ENCODE measurements at places on chromosomes 6 and 20. TPM values are rescaled to one million over a fixed set of nuclear protein-coding genes. Genes with fewer than 3 reads are reported as not detected.

DNA sequence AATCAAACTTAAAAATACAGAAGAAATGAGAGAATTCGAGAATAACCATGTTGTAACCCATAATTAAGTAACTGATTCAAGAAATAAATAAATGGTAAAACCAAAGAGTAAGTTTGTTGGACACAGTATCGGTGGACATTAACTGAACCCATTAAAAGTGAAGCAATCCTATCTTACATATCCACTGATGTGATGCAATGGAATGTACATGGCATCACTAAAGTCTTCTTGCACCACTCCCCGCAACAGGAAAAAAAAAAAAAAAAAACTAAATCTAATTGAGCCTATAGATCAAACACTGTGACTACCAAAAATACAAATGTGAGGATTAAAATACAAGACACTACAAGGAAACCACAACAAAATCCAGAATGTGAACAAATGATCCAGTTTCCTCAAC lies 7.9 kb downstream of the SNX14 start:
- DNase-seq: no peak

DNA sequence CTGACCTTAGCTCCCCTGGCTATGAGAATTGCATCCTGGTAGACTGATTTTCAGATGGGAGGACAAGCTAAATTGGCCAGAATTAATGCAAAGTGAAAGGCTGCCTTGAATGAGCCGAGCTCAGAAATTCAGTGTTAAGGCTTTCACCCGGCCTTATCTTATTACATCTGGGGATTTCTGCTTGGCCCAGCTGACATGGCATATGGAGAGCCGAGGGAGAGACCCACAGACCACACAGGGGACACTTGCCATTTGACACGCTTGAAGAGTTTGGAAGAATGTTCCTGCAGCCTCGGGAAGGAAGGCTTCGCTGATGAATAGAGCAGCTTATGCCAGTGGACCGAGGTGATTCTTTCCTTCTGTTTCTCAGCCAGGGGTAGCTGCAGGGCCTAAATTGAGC lies 9.0 kb downstream of the MOCS3 start:
- DNase-seq: peak; percentile 18

PLA2G7 gene
- 3.1 TPM for polyA plus RNA-seq

DNA sequence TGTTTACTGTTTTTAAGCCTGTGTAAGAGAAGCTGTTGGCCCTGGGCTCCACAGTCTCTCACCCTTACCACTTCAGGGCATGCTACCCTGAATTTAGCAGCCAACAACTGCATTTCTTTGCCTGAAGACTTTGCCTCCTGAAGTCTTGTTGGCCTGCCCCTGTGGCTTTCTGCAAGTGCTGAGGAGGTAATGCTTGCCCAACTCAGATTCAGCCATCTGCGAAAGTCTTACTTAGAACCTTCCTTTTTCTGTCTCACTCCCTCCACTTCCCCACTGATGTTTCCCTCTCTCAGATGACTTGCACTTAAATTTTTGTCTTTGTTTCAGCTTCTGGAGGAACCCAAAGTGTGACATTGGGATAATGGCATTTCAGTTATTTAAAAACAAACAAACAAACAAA lies 11.8 kb upstream of the IBTK start:
- DNase-seq: no peak

Data from right renal pelvis (tissue), 4 donors.